ENCODE measurements at places on chromosomes 5 and 9. TPM values are rescaled to one million over a fixed set of nuclear protein-coding genes. Genes with fewer than 3 reads are reported as not detected.

- H3K27me3 ChIP-seq = no peaks in the 10 kb centered on the region
- no peak overlapping the region for H3K4me3 ChIP-seq
- H3K36me3 ChIP-seq = no peaks in the 10 kb centered on the region
- no peak overlapping the region for H3K27ac ChIP-seq
Measured at GRCh38 chr5:89991592-89991991, 418.0 kb downstream of the CETN3 start.

GRCh38 chr5:55988979-55989638, 5.7 kb downstream of the IL6ST start:
- H3K36me3 ChIP-seq = peaks cover 2% of the 10 kb centered on the region
- no peak overlapping the region for H3K4me3 ChIP-seq
- H3K27ac ChIP-seq = no peak overlapping the region
- H3K4me1 ChIP-seq = peaks cover 14% of the 10 kb centered on the region

DNA sequence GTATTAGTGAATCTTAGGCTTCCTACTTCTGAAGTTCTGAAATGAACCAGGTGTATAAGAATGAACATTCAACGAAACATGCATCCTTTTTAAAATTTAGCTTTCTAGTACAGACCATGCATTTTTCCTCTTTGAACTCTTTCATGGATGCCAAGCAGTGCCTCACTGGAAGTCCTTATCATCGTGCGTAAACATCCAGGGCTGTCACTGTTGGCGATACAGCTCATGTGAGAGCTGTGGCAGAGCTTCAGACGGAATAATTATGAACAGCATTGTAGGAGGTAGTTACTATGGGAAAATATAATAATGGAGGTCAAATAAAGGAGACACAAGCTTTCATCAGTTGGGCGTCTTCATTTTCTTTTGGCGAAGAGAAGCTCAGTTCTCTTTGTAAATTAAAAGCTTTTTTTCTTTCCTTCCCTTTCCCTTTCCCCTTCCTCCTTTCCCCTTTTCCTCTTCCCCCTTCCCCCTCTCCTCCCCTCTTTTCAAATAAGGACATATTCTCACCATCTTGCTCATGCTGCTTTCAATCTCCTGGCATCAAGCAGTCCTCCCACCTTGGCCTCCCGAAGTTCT, 167.3 kb downstream of the KDM4C start:
- no peak for DNase-seq
- no peaks in the 10 kb centered on the region for H3K27me3 ChIP-seq
- no peak overlapping the region for H3K4me3 ChIP-seq
- 0 out of 3 replicates have a peak, but pooled peaks cover 4% of the 10 kb centered on the region for H3K36me3 ChIP-seq

DNA sequence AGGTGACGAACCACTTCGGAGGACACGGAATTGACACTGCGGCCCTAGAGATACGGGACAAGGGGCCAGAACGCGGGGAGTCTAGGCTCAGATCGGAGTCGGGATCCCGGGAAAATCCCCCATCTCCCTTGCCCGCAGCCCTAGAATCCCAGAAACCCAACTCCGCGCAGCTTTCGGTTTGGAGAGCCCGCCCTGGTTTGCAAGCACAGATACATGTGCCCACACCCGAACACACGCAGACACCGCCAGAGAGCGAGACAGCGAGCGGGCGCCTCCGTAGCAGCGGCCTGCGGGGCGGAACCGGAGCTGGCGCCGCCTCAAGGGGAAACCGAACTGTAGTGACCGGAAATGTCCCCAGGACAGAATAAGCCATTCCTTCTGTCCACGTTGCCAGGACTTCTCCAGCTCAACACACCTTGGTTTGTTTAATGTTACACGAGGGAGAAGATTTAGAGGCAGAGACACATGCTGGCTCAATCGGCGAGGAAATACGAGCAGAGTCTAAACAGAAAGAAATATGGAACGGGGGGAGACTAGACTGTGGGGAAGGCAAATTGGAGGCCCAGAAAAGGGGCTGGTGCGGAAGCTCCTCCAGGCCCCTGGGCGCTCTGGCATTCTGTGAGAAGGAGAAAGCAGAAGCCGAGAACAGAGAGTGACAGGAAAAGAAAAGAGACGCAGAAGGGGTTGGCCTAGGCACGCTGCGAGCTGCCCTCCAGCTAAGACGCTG, 2.9 kb upstream of the PAX5 start:
- peaks cover 12% of the 10 kb centered on the region for H3K27me3 ChIP-seq
- no peak overlapping the region for H3K4me3 ChIP-seq
- no peak for DNase-seq

DNA sequence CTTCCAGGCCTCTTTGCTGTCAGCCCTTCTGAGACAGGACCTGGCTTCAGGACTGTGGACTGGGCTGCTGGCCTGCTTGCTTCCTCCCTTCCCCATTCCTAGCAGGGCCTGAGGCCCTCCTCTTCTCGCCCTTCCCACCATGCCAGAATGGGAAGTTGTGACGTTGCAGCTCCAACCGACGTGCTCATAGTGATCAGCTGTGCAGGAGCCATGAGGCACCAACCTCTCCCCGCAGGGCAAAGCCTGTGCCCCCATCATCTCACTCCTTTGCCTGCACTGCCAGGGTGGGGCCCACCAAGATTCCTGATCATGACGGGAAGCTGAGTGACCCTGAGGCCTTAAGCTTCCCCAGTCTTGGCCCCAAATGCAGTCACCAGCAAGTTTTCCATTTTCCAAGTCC, 45.1 kb upstream of the GARNL3 start:
- H3K27ac ChIP-seq = no peak overlapping the region
- H3K27me3 ChIP-seq = peaks cover 25% of the 10 kb centered on the region
- DNase-seq = no peak
- peaks cover 5% of the 10 kb centered on the region for H3K4me1 ChIP-seq

DNA sequence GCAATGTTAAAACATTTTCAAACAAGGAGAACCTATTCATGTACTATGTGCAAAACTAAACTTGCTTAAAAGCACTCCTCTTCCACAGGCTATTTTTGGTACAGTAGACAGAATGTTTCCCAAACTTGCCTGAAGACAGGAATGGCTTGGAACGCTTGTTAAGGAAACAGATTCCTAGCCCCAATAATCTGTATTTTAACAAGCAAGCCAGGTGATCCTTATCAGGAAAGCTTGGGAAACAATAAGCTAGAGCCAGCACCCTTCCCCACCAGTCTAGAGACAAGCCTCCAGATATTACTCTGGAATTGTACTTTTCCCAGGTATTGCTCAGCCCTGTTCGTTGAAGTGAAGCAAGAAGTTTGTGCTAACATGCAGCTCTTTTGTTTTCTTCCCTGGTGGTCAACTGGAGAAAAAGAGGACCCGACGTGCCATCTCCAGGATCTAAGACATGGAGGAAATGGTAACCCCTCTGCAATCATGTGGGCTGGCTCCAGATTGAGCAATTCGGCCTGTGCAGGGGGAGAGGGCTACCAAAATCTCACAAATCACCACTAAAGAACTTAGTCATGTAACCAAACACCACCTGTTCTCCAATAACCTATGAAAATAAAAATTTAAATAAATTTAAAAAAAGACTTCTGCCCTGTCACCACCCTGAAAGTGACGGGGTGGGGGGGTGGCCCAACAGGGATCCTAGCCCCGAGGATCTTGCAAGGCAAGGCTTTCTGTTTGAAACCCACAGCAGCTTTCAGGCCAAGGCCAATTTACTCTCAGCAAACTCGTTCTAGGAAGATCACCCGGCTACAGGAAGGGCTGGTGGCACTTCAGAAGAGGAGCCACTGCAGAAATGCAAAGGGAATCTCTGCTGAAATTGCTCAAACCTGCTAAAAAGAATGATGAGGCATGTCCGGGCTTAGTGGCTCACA, 48.6 kb downstream of the SHB start:
- no peaks in the 10 kb centered on the region for H3K27me3 ChIP-seq
- H3K4me3 ChIP-seq = no peak overlapping the region
- no peak overlapping the region for H3K27ac ChIP-seq
- DNase-seq = no peak

DNA sequence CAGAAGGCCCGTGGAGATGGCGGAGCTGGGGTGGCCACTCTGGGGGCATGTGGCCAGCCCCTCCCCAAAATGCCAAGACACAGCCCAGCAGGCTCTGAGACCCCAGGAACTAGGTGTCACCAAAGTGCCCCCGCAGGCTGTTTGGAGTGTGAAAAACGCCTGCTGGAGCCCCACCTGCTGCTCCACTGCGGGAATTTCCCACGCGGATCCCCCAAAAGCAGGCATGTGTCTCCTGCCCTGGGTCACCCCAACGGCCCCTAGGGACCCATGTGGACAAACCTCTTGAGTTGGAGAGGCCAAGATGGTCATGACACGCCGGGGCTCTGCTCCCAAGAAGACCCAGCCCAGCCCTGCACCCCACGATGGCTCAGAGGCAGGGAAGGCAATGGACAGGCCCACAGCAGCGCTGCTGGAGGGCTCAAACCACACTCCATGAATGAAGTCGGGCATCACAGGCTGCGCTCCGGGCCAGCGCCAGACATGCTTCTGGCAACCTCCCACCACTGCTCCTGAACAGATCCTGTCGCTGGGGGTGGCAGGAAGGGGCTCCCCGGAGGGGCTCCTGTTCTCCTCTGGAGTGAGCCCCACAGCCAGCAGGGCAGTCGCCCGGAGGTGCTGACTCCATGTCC, 15.3 kb downstream of the NOTCH1 start:
- H3K27ac ChIP-seq = no peak overlapping the region
- H3K4me3 ChIP-seq = no peak overlapping the region
- H3K27me3 ChIP-seq = no peaks in the 10 kb centered on the region
- H3K36me3 ChIP-seq = 0 out of 3 replicates have a peak, but pooled peaks cover 3% of the 10 kb centered on the region
- H3K4me1 ChIP-seq = peaks cover 90% of the 10 kb centered on the region
- DNase-seq = no peak

GRXCR2 gene
- not detected for total RNA-seq

ZNF169 gene
- total RNA-seq = 5.9 TPM
